CD4-positive, alpha-beta T cell treated with Interleukin-17A for 1 hour (primary cell): ENCODE measurements at places on chromosomes 13 and 19.

DNA sequence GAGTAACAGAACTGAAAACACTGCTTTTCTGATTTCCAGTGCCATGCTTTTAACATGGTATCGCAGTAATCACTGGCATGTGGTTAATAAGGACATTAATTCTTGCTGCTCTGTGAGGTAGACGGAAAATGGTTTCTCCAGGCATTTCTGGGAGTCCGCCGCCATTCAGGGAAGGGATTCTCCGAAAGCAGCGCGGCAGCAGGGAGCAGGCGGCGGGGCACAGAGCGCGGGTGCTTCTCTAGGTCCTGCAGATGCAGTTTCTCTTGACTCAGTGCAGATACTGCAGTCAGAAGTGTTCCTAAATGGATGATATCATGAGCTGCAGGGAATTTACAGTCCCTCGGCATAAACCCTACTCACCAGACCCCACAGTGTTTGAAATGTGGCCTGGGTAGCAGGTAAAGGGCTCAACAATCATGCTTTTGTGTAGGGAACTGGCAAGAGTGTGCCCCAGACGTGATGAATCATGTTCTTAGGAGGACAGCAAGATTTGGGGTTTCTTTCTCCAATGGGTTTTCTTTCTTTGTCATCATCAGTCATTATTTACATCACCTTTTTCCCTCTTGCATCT is 338.6 kb upstream of the ARGLU1 start:
- no peak for DNase-seq

- DNase-seq = no peak
Measured at GRCh38 chr13:109750221-109750775, 36.1 kb downstream of the IRS2 start.

- no peak for DNase-seq
Measured at GRCh38 chr19:28244966-28245365, 968.0 kb downstream of the UQCRFS1 start.

DNA sequence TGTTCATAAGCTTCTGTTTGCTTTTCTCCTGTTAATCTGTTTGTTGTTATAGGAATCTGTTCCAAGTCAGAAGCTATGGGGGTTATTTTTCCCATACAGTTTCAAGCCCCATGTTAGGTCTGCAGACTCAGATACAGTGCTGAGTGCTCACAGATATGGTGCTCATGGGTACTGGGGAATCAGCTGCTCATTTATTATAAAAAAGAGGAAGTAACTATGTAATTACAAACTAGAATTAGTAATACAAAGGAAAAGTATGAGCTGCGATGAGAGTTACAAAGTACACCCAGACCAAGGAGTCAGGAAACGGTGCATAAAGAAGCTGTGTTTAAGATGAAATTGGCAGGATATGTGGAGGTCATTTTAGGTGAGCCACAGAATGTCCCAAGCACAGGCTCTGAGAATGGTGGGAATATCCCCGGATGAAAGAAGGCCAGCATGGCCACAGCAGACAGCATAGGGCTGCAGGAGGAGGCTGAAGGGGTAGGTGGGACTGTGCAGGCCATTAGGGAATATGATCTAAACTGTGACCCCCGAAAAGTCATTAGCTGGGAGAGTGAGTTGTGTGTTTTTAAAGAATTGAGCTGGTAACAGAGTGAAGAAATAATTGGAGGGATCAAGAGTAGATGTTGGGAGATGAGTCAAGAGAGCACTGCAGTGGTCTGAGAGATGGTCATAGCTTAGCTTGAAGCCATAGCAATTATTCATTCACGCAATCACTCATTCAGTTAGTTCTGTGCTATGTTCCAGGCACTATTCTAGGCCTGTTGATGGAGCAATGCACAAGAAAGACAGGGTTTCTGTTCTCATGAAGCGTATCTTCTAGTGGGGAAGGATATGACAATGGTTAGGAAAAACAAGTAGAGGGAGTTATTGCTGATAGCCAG is 177.4 kb upstream of the UBL3 start:
- no peak for DNase-seq

GRCh38 chr19:45574526-45574925 is 10.1 kb downstream of the OPA3 start:
- no peak for DNase-seq
